GM23338 (cell line): ENCODE measurements at places on chromosomes 11 and 22. TPM values are rescaled to one million over a fixed set of nuclear protein-coding genes. Genes with fewer than 3 reads are reported as not detected.

- peaks cover 51% of the 10 kb centered on the region for H3K36me3 ChIP-seq
- no peak overlapping the region for H3K4me3 ChIP-seq
These were observed 22.4 kb downstream of the RTCB start for GRCh38 chr22:32389685-32390084.

DNA sequence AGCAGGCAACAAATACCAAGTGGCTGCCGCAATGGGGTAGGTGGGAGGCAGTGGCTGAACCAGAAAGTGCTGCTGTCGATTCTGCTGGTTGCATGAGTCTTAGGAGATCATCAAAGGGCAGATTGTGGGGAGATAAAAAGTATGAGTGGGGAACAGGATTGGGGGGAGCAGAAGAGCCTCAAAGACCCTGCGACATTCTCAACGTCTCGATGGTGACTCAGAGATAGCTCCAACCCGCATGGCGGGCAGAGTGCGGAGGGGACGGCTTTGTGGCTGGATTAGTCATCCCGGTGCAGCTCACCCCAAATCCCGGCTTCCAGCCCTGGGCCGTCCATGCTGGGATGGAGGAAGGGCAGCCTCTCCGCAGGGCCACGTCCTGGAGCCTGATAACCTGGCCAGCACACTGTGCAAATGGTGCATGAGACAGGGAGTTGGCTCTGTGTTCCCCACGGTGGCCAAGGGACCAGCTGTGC, 11.6 kb upstream of the RTN4R start:
- no peaks in the 10 kb centered on the region; the same call in 1 of the 2 replicates for H3K4me1 ChIP-seq
- no peaks in the 10 kb centered on the region for H3K27me3 ChIP-seq
- no peak overlapping the region for H3K27ac ChIP-seq
- no peak for DNase-seq
- H3K4me3 ChIP-seq: no peak overlapping the region
- H3K36me3 ChIP-seq: no peaks in the 10 kb centered on the region

- peaks cover 8% of the 10 kb centered on the region for H3K36me3 ChIP-seq
- no peak for DNase-seq
- H3K4me3 ChIP-seq: no peak overlapping the region
- H3K4me1 ChIP-seq: no peaks in the 10 kb centered on the region
- peak overlapping the region; percentile 74 for H3K27ac ChIP-seq
These were observed 111.0 kb downstream of the MN1 start for GRCh38 chr22:27690599-27690998.

Gene PARVB
- total RNA-seq: 7.7 and 15.5 TPM in 2 replicates

Gene CASP5
- total RNA-seq: not detected in 2 replicates
